ENCODE measurements at places on chromosomes 7 and 10.

- DNase-seq: peak; percentile 33
These were observed 54.5 kb downstream of the COL1A2 start for GRCh38 chr7:94449151-94449725.

DNA sequence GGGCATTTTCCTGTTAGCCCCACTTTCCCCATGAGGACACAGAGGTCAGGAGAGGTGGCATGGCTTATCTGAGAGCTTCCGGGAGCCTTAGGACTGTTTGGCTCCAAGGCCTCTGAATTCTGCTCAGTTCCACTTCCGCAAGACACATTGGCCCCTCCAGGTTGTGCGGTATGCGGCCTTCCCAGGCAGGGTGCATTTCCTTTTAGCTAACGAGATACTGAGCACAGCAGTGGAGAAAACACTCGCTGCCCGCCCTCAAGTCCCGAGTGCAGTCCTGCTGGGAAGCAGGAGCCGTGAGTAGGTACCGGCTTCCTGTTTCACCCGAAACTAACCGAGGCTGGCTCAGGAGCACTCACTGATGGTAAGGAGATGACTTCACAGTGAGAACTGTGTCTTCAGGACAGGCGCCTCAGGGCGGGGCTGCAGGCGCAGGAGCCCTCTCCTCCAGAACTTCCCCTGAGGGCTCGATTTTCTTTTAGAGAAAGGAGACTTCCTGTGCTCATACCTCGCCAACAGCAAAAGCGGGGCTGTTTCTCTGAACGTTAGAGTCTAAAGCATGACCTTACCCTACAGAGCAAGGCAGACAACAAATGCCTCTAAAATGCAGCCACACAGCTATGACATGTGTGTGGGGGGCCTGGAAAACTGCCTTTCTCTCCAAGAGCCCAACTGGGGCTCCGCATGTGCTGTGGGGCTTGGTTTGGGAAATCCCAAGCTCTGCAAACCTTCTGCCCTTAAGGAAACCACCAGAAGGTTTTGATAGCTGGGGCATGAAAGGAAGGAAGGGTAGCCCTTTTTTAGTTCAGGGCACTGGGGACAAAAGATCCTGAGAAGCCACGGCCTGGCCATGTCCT is 25.9 kb downstream of the RGS10 start:
- DNase-seq: peak; percentile 57

GRCh38 chr7:34019301-34019790 is 114.0 kb downstream of the BMPER start:
- DNase-seq: no peak

GRCh38 chr10:71285180-71285545 is 33.9 kb upstream of the SLC29A3 start:
- no peak for DNase-seq
